ENCODE measurements at places on chromosomes 3 and 15. TPM values are rescaled to one million over a fixed set of nuclear protein-coding genes. Genes with fewer than 3 reads are reported as not detected.

DUOXA2 gene
- not detected for total RNA-seq

CCDC39 gene
- total RNA-seq = not detected

FSTL1 gene
- total RNA-seq = 244 TPM

MUC4 gene
- total RNA-seq = not detected

TEX55 gene
- total RNA-seq = not detected

RUBCN gene
- 18.2 TPM for total RNA-seq

SLC12A6 gene
- 17.0 TPM for total RNA-seq

FRMD5 gene
- 0.54 TPM for total RNA-seq

CYP1A2 gene
- total RNA-seq = not detected

ITGB5 gene
- 190 TPM for total RNA-seq

XIRP1 gene
- total RNA-seq = not detected

IL17RD gene
- total RNA-seq = 1.8 TPM

LZTFL1 gene
- total RNA-seq = 20.3 TPM

CHRFAM7A gene
- total RNA-seq = not detected

XYLB gene
- total RNA-seq = 1.9 TPM

LEKR1 gene
- total RNA-seq = not detected

NUP210 gene
- 0.33 TPM for total RNA-seq

TP63 gene
- total RNA-seq = not detected

FBLN2 gene
- 0.07 TPM for total RNA-seq

TAGLN3 gene
- total RNA-seq = not detected

PLSCR4 gene
- 43.8 TPM for total RNA-seq

IL5RA gene
- not detected for total RNA-seq

DPPA2 gene
- not detected for total RNA-seq

KBTBD8 gene
- 4.0 TPM for total RNA-seq

TATDN2 gene
- total RNA-seq = 10.3 TPM

NEDD4 gene
- total RNA-seq = 45.3 TPM

C2CD4B gene
- total RNA-seq = 33.0 TPM

IGDCC3 gene
- total RNA-seq = not detected

ITGA11 gene
- total RNA-seq = 1.3 TPM

LEO1 gene
- 26.2 TPM for total RNA-seq

GAP43 gene
- total RNA-seq = not detected

HCLS1 gene
- total RNA-seq = 82.7 TPM

ZDHHC23 gene
- 3.3 TPM for total RNA-seq

SPTSSB gene
- not detected for total RNA-seq

FAM174B gene
- total RNA-seq = 6.3 TPM

CLRN1 gene
- not detected for total RNA-seq

DISP2 gene
- total RNA-seq = 0.13 TPM

SLC28A2 gene
- not detected for total RNA-seq

C3orf49 gene
- total RNA-seq = not detected

Measured in mammary microvascular endothelial cell (primary cell).